ENCODE measurements at places on chromosomes 6 and 20.

DNA sequence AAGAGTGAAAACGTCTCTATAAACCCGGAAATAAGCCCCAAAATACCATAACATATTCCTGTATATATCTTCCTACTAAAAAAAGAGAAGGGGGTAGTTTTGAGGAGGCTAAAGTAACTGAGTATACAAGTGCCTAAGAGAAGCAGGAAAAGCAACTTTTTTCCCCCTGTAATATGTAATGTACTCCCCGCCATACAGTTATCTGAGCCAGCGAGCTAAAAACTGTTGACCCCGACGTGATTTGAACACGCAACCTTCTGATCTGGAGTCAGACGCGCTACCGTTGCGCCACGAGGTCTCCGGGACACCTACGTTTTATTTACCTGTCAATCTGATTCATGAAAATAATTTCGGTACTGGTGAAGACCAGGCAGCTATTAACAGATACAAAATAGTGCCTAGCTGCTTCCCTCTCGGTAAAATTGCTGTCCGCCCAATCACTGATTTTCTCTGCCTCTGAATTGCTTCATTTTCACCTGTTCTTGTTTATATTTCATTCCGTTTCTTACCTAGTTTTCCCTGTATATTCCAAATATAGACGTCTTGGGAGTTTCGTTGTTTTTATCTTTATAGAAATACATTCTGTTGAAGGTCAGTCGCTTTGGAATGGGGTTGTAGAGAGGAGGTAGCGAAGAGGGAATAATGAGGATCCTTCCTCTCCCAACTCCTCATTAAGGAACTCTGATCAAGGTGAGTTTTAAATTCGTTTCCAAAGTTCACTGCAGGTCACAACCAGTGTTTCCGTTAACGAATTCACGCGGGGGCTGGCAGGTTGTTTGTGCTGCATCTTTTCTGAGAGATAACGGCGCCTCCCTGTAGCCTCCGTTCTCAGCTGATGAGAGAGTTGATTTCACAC is 33.6 kb upstream of the BTN3A2 start:
- no peak for DNase-seq

DNA sequence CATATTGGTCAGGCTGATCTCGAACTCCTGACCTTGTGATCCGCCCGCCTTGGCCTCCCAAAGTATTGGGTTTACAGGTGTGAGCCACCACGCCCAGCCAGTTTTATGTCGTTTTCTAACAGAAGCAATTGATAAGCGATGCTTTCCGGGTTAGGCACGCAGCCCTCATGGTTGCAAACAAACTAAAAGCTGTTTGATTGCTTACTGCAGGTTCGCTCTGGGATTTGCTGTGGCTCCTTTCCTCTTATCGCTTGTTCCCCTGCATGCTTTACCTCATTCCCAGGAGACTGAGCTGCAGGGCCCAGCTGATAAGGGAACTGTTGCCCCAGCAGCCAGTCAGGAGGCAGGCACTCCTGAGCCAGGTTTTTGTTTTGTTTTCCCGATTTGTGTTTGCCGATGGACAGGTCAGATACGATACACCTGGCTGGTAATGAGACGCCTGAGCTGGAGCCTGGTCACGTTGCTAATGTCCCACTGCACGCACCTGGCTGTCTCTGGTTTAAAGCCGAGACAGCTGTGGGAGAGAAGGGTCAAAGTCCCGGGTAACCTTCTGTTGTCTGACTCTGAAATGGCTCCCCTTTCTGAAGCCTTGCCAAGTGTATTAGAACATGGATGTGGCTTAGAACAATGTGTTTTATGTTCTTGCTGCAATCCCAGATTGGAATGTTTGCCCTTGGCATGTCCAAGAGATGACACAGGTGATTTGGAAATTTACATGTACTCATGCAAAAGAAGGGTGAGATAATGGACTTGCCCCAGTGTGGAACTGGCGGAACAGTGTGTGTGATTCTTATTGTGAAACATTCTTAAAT is 19.9 kb downstream of the DSP start:
- no peak for DNase-seq

GRCh38 chr6:44481056-44481455 is 93.5 kb downstream of the CDC5L start:
- DNase-seq: no peak

GRCh38 chr6:135568379-135568778 is 70.8 kb upstream of the AHI1 start:
- peak; percentile 51 for DNase-seq

DNA sequence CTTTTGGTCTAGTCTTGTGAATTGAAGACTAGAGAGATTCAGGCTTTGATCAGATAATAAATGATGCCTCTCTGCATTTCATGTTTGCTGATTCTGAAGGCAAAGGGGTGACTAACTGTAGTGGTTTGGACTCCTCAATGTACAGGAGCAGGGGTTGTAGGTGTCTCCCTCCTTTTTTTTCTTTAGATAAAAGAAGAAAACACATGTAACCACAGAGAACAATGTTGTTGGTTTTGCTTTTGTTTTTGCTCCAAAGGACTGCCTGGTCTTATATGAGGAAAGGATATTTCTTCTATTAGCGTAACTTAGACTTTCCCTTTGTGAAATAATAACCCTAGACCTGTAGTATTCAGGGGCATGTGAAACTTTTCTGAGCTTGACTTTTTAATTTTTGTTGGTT is 53.2 kb downstream of the RFPL4B start:
- no peak for DNase-seq

- DNase-seq: no peak
Measured at GRCh38 chr20:51379601-51380341, 162.7 kb downstream of the NFATC2 start.

- no peak for DNase-seq
Measured at GRCh38 chr20:49685809-49686208, 27.9 kb downstream of the B4GALT5 start.

DNA sequence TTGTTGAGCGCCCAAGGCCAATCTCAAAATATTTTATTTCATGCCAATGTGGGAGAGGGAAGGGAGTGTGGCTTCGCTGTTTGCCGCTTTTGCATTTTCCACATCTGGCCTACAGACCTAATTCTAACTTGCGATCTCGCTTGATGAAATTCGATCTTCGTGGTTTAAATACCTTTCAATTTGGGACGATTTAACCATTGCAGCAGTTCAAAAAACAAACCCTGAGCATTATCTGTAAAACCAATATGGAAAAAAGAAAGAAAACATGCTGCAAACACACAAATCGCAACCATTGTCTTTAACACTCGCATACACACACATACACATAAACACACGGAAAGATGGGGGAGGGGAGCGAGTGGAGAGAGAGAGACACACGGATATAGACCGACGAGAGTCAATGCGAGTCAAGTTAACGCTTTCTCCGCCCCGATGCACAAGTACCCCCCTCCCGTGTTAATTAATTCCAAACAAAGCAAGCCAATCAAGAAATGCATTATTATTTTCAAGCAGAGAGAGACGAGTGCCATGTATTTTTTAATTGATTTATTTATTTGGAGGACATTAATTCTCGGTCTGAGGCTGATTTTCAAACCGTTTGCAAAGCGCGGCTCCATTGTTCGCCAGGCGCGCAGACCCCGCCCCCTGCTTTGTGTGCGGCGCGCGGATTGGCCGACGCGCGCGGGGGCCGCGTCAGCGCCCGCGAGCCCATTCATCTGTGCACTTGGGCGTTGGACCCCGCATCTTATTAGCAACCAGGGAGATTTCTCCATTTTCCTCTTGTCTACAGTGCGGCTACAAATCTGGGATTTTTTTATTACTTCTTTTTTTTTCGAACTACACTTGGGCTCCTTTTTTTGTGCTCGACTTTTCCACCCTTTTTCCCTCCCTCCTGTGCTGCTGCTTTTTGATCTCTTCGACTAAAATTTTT is at the start of gene MARCKS:
TSS of gene MARCKS (plus strand) at position 721 of the 931 bp plus-strand sequence. CDS start 401 bp downstream, outside the sequence.
- peak; percentile 94 for DNase-seq

- no peak for DNase-seq
Measured at GRCh38 chr6:114783083-114783482, 440.3 kb upstream of the HS3ST5 start.

DNA sequence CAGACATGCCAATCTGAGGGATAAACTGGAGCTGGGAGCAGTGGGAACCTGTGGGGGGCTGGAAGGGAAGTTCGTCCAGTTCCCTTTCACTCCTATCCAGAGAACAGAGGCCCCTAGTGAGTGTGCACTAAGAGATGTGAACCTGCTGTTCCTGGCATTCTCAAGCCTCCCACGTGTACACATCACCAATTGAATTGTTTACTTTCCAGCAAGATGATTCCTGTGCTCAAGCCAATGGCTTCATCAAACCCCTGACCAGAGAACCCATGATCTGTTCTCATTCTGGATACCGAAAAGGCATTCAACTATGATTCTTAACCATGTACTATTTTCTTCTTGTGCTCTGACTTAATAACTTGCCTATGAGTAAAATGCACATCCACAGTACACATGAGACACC is 10.2 kb upstream of the SLC22A3 start:
- no peak for DNase-seq

- no peak for DNase-seq
Measured at GRCh38 chr6:130752267-130752666, 74.9 kb upstream of the SMLR1 start.

Measured in femur (tissue), 1 donor.